T1000 (cell line): ENCODE measurements at places on chromosomes 7 and 10.

- no peak for DNase-seq
These were observed 509.5 kb downstream of the PLXNA4 start for GRCh38 chr7:132066761-132067171.

GRCh38 chr10:43079856-43080255 lies 3.0 kb downstream of the RET start:
- DNase-seq: no peak

DNA sequence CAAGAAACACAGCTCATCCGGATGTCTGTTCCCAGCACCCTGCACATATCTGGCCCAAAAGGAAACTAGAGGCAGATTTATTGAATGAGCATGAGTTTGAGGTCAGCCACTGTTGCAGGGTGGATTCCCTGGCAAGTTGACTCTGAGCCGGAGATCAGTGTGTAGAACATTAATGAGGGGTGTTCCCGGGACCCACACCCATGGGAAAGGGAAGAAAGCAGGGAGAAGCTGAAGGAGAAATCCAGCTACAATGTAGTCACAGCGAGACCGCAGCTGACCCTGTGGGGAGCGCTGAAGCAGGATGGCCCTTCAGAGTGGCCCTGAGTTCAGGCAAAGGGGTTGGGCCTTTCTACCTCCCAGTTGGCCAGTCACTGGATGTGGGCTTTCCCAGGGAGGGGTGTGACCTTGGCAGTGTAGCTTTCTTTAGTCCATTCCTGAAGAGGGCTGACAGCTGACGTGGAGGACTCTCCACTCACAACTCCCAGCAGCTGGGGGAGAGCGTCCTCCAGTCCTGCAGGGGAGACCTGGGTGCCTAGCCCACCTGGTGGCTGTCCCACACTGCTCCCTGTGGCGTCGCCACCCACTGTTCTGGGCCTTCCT lies 324.2 kb upstream of the ZMIZ1 start:
- DNase-seq: no peak

- DNase-seq: no peak
These were observed 52.9 kb upstream of the SHH start for GRCh38 chr7:155864991-155865690.

- DNase-seq: no peak
These were observed 1.6 kb upstream of the GOT1 start for GRCh38 chr10:99432047-99432446.

- DNase-seq: no peak
These were observed 170.4 kb downstream of the BMPER start for GRCh38 chr7:34075523-34076370.

DNA sequence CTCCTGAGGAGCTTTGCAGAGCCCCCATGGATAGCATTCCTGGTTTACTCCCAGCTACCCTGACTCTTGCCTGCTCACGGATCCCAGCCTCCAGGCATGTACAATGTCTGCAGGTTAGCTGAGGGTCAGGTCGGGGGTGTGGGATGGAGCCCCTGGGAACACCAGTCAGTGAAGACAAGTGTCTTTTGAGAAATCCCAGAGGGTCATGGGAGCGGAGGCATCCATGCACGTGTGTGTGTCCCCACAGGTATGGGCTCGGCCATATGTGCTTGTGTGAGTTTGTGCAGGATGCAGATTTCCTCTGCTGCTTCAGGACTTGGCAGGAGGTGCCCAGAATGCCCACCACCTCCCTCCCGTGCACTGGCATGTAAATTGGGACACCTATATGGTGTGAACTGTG lies 28.3 kb upstream of the EN2 start:
- DNase-seq: no peak

DNA sequence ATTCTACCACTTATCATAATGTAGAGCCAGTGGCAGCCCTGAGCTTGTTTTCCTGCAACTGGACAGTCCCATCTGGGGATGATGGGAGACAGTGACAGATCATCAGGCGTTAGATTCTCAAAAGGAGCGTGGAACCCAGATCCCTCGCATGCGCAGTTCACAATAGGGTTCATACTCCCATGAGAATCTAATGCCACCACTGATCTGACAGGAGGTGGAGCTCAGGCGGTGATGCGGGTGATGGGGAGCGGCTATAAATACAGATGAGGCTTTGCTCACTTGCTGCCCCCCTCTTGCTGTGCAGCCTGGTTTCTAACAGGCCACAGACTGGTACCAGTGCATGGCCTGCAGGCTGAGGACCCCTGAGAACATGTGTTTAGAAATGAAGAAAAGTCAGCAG lies 260.1 kb downstream of the CAMK1D start:
- no peak for DNase-seq

- DNase-seq: no peak
These were observed 132.5 kb downstream of the SLIT1 start for GRCh38 chr10:97053276-97053675.

GRCh38 chr7:96238976-96239766 lies 82.7 kb downstream of the SLC25A13 start:
- no peak for DNase-seq
